ENCODE measurements at places on chromosomes 2 and 18.

GRCh38 chr2:360124-360523 is 72.2 kb upstream of the ALKAL2 start:
- DNase-seq, result no peak

GRCh38 chr2:61946666-61947065 is 41.2 kb downstream of the COMMD1 start:
- no peak for DNase-seq

DNA sequence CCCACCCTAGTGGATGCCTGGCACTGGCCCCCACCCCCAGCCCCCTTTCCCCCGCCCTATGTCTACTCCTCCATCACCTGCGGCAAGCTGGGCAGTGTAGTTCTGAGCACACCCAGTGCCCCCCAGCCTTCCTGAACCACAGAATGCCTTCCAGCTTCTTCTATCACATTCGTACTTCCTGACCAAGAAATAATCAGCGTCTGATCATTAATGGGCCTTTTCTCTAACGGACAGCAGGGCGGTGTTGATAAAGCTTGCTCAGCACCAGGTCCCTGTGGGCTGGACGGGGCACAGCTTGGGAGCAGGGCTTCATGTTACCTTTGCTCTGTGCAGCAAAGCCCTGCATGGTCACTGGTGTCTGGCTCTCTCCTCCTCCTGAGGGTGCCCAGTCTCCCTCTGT is 15.4 kb downstream of the UXS1 start:
- DNase-seq, result no peak

DNA sequence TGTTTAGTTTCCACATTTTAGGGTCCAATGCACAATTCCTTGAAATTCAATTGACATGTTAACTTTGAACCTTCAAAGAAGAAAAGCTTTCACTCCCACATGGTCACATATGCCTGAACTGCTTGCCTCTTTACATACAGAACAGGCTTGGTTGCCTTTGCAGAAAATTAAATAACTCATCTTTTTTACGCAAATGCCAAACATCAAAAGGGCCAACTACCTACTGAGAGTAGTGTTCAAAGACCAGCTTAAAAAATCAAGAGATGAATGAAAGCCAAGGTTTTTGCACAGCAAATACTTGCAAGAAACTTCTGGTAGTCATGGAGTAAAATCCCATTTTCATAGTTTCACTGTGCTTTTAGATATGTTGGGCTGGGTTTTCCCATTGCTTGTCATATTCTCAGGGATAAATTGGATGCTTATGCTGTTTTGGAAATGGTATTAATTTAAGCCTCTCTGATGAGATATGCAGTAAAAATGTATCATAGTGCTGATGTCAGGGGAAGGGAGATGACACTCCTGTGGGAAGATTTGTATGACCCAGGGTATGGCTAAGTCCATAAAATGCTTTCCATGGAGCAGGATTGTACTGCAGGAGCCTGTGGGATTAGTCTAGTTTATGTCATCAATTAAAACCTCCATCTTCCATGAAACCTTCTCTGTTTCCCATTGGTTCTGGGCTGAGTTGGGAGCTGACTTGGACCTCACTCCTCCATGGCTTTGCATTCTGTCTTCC is 60.6 kb upstream of the DARS1 start:
- no peak for DNase-seq

- DNase-seq, result no peak
Observed at GRCh38 chr2:7525746-7526145, 608.5 kb downstream of the RNF144A start.

Measured in activated B cell treated with CpG ODN at 0.5 μM for 24 hours (primary cell).